ENCODE measurements at places on chromosomes 6 and 20. TPM values are rescaled to one million over a fixed set of nuclear protein-coding genes. Genes with fewer than 3 reads are reported as not detected.

Gene SERINC3
- 119 TPM for total RNA-seq

Gene WFDC10B
- not detected for total RNA-seq

Gene PPP1R3D
- 8.9 TPM for total RNA-seq

Gene CCN5
- 359 TPM for total RNA-seq

Gene RNF114
- 94.2 TPM for total RNA-seq

Gene HSPA12B
- 9.7 TPM for total RNA-seq

Gene TPD52L1
- 11.2 TPM for total RNA-seq

Gene COL21A1
- 47.1 TPM for total RNA-seq

All from gastroesophageal sphincter (tissue), 4 donors.